ENCODE measurements at places on chromosomes 7 and 10.

GRCh38 chr10:60517805-60518204, 128.1 kb upstream of the ANK3 start:
- DNase-seq: no peak

- DNase-seq: no peak
Measured at GRCh38 chr10:111511751-111512150, 434.9 kb downstream of the ADRA2A start.

- no peak for DNase-seq
Measured at GRCh38 chr7:86978808-86979506, 80.5 kb downstream of the ELAPOR2 start.

DNA sequence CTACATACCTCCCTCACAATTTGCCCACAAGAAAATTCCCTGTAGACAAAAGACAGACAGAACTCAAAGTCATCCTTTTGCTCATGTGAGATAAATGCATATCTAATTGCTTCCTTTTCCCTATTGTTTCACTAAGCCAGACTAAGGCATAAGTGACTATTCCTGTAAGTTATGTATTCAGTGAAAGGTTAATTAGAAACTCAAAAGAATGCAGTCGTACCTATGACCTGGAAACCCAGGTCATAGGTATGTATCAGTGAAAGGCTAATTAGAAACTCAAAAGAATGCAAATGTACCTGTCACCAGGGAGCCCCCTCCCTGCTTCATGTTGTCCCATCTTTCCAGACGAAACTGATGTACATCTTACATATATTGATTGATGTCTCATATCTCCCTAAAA, 10.3 kb upstream of the GARS1 start:
- DNase-seq: no peak

DNA sequence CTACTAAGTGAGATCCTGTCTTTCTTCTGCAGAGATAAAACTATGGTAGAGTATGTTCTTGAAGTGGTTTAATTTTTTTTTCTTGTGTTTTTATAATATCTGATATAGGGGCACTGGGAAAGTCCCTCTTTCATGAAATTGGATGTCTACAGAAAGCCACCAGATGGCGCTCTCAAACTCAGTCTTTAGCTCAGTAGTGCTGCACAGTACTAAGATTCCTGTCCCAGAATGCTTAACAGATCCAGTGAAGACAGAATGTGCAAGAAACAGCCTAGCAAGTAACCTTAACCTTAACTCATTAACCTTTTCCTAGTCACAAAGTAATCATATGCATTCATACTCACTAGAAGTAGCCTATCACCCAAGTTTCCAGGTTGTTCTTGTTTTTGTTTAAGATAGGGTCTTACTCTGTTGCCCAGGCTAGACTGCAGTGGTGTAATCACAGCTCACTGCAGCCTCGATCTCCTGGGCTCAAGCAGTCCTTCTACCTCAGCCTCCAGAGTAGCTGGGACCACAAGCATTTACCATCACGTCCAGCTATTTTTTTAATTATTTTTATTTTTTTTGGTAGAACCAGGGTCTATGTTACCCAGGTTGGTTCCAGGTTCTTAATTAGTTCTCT, 56.7 kb downstream of the IDE start:
- peak; percentile 71 for DNase-seq
